Smooth muscle cell of trachea (primary cell): ENCODE measurements at places on chromosomes 1 and 21. TPM values are rescaled to one million over a fixed set of nuclear protein-coding genes. Genes with fewer than 3 reads are reported as not detected.

The MYBPH gene
- 0.15 and 2.2 TPM in 2 replicates for total RNA-seq

The TRIM67 gene
- total RNA-seq: under 0.01 TPM in 1 of 2 replicates, not detected in the other

The MPL gene
- total RNA-seq: not detected in 2 replicates

The HSD11B1 gene
- 22.5 and 28.8 TPM in 2 replicates for total RNA-seq

The DDX20 gene
- total RNA-seq: 8.8 and 9.9 TPM in 2 replicates

The LRRN2 gene
- not detected in 2 replicates for total RNA-seq

The TFF1 gene
- total RNA-seq: not detected in 2 replicates

The G0S2 gene
- total RNA-seq: 17.6 and 20.8 TPM in 2 replicates

The PRRX1 gene
- total RNA-seq: 194 and 270 TPM in 2 replicates
